ENCODE measurements at places on chromosomes 2 and 18.

GRCh38 chr2:46302005-46302695, 4.9 kb downstream of the EPAS1 start:
- no peak for DNase-seq

DNA sequence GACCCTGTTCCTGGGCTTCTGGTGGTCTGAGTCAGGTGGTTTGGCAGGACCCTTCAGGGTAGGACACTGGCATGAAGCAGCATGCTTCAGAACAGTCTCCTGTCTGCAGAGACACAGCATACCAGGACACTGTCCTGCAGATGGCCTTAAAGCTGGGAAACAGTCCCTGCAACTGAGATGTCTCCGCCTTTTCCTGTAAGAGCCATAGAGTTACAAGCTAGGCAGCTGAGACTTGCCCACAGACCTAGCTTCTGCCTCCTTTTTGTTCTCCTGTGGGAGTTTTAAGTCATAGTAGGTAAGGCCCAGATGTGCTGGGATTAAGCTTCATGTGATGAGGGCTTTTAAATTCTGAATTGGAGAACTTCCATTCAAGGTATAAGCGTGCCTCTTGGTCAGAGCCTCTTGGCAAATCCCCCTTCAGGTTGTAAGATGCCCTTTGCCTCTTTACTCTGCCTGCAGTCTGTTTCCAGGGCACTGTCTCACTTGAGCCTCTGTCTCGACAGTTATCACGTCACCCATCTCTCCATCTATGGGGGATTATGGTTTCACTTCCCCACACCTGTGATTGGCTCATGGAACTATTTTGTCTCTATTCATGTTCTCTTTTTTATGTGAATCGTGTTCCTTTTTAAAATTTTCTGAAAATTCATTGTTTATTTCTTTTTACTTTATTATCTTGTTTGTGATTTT, 51.8 kb downstream of the COA5 start:
- peak; percentile 24 for DNase-seq

GRCh38 chr2:3189076-3189591, 188.5 kb downstream of the EIPR1 start:
- no peak for DNase-seq

DNA sequence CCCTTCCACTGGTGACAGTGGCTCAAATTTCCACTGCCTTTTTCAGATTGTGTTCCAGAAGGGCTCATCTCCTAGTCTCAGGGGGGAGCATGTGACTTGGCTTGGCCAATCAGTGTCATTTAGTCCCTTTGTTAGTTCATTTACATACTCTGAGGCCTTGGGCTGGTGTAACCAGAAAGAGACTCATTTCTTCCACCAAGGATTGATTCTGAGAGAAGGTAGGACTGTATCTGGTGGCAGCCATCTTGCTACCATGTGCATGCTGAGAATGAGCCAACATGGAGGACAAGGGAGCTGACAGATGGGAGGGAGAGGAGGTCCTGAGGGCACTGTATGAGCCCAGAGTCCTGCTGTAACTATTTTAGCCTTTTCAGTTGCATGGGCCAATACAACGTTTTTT, 191.7 kb downstream of the THSD7B start:
- DNase-seq, result no peak

DNA sequence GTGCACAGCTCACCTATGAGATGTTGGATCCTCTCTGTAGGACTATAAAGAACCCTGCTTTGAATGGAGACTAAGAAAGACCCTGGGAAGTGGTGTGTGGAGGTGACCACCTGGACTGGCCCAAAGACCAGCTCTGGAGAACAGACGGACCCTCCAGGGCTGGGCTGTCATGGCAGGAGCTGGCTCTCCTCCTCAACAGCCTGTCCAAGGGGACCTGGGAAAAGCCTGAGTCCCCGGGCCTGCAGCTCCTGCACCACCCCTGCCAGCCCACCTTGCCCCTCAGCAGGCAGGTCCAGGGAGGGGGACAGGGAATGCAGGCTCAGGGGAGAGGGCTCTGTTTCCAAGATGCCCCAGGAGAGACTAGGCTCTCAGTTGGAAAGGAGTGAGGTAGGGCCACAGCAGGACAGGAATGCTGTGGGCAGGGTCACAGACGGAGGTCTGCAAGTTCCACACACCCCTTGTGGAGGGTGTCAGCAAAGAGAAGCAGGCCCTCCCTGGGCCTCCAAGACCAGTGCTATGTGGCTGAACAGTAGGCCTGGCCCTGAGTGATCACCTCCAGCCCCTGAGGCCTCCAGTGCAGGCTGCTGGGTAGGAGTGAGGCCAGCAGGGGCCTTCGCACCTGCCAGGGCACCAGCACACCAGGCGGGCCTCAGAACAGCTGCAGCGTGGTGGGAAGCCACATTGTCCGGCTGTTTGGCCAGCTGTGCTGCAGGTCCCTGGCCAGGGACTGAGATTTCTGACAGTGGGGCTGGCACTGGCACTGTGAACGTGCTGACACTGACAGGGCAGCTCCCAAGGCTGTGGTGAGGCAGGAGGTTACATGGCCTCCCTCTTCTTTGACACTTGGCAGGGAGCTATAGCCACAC, 86.4 kb upstream of the OTOS start:
- DNase-seq, result no peak

- no peak for DNase-seq
Measured at GRCh38 chr2:128778843-128779242, 460.2 kb upstream of the HS6ST1 start.

DNA sequence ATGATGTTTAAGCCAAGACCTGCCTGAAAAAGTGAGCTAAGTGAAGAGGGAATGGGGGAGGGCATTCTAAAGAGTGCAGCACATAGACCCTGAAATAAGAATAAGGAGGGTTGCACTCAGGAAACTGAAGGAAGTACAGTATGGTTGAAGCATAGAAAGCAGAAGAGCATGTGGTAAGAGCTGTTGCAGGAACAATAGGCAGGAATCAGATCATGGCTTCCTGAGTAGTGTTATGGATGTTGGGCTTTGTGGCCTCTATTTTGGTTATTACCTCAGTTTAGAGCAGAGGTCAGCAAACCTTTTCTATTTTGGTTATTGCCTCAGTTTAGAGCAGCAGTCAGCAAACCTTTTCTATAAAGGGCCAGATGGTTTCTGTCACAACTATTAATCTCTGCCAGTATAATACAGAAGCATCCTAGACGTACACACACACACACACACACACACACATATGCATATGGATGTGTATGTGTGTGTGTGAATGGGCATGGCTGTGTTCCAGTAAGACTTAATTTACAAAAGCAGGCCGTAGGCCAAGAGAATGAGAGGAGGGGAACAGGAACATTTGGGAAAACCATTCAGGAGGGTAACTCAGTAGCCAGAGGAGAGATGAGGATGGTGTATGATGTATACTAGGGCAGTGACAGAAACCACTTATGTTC, 91.1 kb upstream of the MYO3B start:
- no peak for DNase-seq

- DNase-seq, result no peak
Measured at GRCh38 chr2:12442476-12442847, 274.3 kb upstream of the TRIB2 start.

DNA sequence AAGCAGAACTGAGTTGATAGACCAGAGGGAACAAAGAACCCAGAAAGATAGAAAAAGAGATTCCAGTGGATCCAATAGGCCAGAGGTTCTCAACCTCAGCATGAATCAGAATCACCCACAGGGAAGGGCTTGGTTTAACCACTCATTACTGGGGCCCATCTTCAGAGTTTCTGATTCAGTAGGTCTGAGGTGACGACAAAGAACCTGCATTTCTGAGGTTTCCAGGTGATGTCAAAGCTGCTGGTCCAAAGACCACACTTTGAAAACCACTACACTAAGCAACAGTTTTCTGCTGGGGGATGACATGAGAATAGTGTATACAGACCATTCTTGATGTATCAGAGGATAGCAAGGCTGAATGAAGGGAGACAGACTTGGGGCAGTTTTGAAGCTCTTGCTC, 296.9 kb upstream of the STON1 start:
- peak; percentile 52 for DNase-seq

DNA sequence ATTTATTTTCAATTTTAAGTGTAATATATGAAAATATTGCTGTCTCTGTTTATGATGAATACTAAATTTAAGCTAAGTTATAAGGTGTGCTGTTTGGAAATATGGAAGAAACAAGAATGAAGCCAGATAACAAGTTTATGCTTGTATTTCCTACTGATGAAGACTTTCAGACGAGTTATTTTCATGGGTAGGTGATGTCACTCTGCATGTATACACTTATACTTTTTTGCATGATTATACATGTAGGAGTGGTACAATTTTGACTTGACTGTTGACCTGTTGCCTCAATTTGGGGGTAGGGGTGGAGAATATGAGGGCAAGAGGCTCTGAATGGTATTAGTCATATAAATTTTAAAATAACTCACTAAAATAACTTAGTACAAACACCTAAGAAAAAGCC, 133.7 kb downstream of the HAUS1 start:
- DNase-seq, result no peak

- no peak for DNase-seq
Measured at GRCh38 chr2:216420367-216421101, 8.2 kb downstream of the SMARCAL1 start.

GRCh38 chr2:8552293-8552801, 129.5 kb upstream of the ID2 start:
- no peak for DNase-seq

GRCh38 chr18:12098374-12098773, 4.7 kb downstream of the ANKRD62 start:
- DNase-seq, result no peak

DNA sequence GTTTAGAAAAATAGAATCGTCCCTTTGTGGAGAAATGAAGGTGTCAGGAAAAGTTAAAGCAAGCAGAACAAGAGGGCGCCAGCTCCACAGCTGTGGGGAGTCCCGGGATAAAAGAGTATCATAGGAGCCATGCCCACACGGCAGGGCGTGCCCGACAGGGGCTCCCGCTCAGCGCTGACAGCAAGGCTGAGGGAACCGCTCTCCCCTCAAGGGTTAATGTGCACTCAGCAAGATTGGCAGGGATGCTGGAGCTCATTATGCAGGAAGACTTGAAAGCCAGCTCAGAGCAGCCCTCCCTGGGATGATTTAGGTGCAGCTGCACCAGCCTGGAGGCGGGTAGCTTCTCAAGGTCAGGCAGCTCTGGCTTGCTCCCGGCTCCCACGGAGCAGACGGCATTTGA, 500.2 kb downstream of the EIPR1 start:
- DNase-seq, result no peak

GRCh38 chr2:120539424-120539936, 193.5 kb downstream of the INHBB start:
- no peak for DNase-seq

DNA sequence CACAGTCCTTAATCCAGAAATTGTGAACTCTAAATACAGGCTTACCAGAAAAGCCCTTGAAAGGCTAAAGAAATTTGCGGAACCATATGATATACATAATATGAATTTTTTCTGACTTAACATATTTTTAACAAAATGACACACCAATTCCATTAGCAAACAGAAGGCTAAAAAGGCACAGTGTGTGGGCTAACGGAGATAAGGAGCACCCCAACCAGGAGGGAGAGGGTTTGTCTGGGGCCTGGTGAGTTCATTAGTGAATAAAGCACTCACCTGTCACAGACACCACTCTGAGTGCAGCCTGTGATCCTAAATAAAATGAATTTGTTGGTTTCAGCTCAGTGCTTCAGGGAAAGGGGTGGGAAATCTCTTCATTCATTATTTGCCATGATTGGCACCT, 2.7 kb upstream of the FECH start:
- no peak for DNase-seq

- no peak for DNase-seq
Measured at GRCh38 chr2:201269764-201270163, 9.4 kb downstream of the CASP8 start.

GRCh38 chr2:63378589-63378988, 209.7 kb downstream of the WDPCP start:
- no peak for DNase-seq

- DNase-seq, result no peak
Measured at GRCh38 chr2:233193738-233194137, 57.7 kb upstream of the ATG16L1 start.

GRCh38 chr2:171531291-171531690, 9.0 kb downstream of the CYBRD1 start:
- DNase-seq, result no peak

DNA sequence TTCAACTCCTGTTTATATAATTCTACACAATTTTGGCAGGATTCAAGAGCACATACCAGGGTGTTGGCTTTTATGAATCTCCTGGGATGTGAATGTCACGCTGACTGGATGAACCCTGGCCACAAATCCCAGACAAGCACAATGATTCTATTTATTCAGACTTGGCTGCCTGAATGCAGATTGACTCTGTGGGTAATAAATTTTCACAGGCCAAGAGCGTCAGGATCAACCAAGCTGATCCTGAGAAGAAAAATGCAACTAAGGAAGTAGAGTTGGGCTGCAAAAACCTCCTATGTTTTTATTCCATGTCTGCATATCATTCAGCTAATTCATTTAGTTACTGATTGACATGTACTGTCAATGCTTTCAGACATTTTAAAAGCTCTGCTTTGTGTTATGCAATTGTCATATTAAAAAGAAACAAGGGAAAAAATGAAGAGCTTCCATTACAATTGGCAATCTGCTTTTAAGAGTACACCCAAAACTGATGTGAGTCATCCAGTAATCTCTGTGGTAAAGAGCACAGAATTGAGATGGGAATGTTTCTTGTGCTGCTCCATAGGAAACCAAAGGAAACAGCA, 173.0 kb upstream of the REV1 start:
- no peak for DNase-seq

DNA sequence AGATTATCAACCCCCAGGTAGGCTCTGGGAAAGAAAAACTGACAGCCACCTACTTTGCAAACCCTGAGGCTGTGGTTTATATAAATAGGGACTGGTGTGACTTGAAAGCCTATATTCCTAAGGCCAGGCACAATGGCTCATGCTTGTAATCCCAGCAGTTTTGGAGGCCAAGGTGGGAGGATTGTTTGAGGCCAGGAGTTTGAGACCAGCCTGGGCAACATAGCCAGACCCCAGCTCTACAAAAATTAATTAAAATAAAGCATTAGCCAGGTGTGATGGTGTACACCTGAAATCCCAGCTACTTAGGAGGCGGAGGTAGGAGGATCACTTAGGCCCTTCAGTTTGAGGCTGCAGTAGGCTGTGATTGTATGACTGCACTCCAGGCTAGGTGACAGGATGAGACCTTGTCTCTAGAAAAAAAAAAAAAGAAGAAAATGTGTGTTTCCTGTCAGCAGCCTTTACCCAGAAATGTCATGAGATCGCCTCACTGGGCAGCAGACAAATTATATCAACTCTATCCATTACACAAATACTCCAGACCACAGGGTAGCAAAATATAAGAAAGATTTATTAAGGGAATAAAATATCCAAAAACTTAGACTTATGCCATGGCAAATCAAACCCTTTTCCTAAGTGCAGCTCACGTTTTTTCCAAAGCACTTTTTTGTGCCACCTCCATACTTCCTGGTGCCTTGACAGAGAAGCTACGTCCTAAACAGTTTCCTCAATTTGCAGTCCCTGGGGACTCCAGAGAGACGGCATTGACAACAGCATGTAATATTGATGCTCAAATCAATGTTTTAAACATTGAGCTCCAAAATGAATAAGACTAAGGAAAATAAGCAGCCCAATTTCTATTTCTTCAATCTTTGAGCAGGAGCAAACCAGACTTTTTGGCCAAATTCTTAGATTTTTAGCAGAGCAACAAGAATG, 190.8 kb upstream of the NDUFV2 start:
- no peak for DNase-seq
